ENCODE measurements at places on chromosomes 5 and 9. TPM values are rescaled to one million over a fixed set of nuclear protein-coding genes. Genes with fewer than 3 reads are reported as not detected.

FIBCD1 gene
- total RNA-seq: 6.5 TPM

GARIN3 gene
- total RNA-seq: not detected

ZNF366 gene
- total RNA-seq: not detected

SNCAIP gene
- total RNA-seq: 0.03 TPM

IL5 gene
- total RNA-seq: not detected

RORB gene
- total RNA-seq: not detected

THBS4 gene
- total RNA-seq: not detected

RNF224 gene
- total RNA-seq: 0.20 TPM

CXXC5 gene
- total RNA-seq: 22.9 TPM

TAF11L8 gene
- not detected for total RNA-seq

ECM2 gene
- 0.24 TPM for total RNA-seq

SAXO1 gene
- not detected for total RNA-seq

OTP gene
- total RNA-seq: 0.03 TPM

HMGCS1 gene
- 50.4 TPM for total RNA-seq

FAM169A gene
- total RNA-seq: 4.2 TPM

MEF2C gene
- total RNA-seq: 0.05 TPM

TTLL11 gene
- total RNA-seq: 3.6 TPM

HAVCR1 gene
- 37.2 TPM for total RNA-seq

PDCD1LG2 gene
- 0.46 TPM for total RNA-seq

LEAP2 gene
- total RNA-seq: 1.6 TPM

DPM2 gene
- total RNA-seq: 44.1 TPM

ELAVL2 gene
- not detected for total RNA-seq

IPPK gene
- 14.4 TPM for total RNA-seq

ZNF483 gene
- 0.92 TPM for total RNA-seq

SLC6A3 gene
- 0.09 TPM for total RNA-seq

IL33 gene
- total RNA-seq: 0.87 TPM

TLE4 gene
- total RNA-seq: 11.7 TPM

SLC34A3 gene
- total RNA-seq: not detected

CRB2 gene
- 0.11 TPM for total RNA-seq
